Left lobe of liver (tissue), 2 donors: ENCODE measurements at places on chromosomes 13 and 19. TPM values are rescaled to one million over a fixed set of nuclear protein-coding genes. Genes with fewer than 3 reads are reported as not detected.

SPRED3 gene
- 0.30 TPM for total RNA-seq

CGB8 gene
- not detected for total RNA-seq

SELENOW gene
- total RNA-seq = 62.9 TPM

PDX1 gene
- total RNA-seq = 0.70 TPM

KIRREL2 gene
- total RNA-seq = 0.20 TPM

SLC25A41 gene
- 0.18 TPM for total RNA-seq
